ENCODE measurements at places on chromosomes 12 and 14.
A peak's percentile ranks its signal among the peaks of the same experiment; 100 is the strongest.

GRCh38 chr12:9736936-9737705, 4.2 kb upstream of the CLECL1 start:
- DNase-seq, result no peak

- no peak for DNase-seq
Observed at GRCh38 chr12:111359231-111359913, 9.5 kb downstream of the PHETA1 start.

GRCh38 chr12:94133964-94134795, 14.2 kb upstream of the PLXNC1 start:
- no peak for DNase-seq

DNA sequence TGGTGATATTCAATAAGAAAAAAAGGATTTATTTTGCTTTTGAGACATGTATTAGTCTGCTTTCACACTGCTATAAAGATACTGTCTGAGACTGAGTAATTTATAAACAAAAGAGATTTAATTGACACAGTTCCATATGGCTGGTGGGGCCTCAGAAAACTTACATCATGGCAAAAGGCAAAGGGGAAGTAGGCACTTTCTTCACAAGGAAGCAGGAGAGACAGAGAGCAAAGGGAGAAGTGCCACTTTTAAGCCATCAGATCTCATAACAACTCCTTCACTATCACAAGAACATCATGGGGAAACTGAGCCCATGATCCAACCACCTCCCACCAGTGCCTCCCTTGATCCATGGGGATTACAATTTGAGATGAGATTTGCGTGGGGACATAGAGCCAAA, 43.9 kb downstream of the BHLHE41 start:
- DNase-seq, result no peak

GRCh38 chr14:102911541-102911951, 10.9 kb upstream of the AMN start:
- DNase-seq, result no peak

- no peak for DNase-seq
Observed at GRCh38 chr14:90184094-90184493, 72.3 kb upstream of the PSMC1 start.

GRCh38 chr12:121189131-121189530, 20.8 kb upstream of the P2RX4 start:
- no peak for DNase-seq

- DNase-seq, result no peak
Observed at GRCh38 chr14:103115845-103116572, 7.3 kb upstream of the TNFAIP2 start.

DNA sequence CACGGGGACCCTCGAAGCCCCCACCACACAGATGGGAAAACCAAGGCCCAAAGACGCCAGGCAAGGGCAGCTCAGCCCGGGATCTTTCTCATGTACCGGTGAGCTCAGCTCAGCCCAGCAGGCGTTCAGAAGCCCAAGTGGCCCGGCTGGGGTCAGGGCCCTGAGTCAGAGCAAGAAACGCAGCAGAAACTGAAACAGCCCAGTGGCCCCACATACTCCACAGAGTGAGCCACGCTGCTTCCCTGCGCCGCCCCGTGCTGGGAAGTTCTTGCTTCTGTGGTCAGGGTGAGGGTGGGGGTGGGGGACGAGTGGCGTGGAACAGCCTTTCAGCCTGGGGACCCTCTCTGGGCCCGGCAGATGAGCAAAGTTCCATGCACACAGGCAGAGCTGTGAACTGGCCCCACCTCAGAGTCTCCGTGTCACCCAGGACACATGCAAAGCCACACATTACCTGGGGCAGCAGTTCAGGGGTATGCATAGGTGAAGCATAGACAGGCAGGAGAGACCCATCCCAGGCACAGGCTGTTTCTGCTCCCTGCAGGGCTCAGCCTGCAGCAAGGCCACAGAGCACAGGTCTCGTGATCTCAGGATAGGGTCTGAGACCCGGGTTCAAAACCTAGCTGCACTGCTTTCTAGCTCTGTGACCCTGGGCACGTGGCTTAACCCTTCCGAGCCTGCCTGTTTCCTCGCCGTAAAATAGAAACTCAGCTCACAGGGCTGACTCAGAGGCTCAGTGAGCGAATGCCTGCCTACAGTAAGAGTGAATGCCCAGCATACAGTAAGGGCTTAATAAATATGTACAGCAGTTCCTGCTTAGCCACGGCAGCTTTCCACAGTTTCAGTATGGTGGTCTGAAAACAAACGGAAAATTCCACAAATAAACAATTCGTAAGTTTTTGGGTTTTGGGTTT, 21.6 kb downstream of the NCOR2 start:
- peak; percentile 10 for DNase-seq

DNA sequence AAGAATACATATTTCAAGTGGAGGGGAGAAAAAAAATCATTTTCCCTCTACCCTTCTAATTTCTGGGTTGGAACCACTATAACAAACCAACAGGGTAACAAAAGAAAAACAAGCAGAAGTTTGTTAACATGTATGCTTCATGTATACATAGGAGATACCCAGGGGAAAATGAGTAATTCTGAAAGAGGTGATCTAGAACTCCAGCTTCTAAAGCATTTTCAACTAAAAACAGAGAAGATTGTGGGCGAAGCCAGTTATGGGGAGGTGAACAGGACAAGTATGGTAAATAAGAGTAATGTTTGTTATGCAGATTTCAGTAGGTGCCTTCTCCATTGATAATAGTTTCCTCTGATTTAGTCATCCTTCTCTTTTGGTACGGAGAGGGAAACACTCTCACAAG, 16.7 kb downstream of the FNTB start:
- DNase-seq, result no peak

DNA sequence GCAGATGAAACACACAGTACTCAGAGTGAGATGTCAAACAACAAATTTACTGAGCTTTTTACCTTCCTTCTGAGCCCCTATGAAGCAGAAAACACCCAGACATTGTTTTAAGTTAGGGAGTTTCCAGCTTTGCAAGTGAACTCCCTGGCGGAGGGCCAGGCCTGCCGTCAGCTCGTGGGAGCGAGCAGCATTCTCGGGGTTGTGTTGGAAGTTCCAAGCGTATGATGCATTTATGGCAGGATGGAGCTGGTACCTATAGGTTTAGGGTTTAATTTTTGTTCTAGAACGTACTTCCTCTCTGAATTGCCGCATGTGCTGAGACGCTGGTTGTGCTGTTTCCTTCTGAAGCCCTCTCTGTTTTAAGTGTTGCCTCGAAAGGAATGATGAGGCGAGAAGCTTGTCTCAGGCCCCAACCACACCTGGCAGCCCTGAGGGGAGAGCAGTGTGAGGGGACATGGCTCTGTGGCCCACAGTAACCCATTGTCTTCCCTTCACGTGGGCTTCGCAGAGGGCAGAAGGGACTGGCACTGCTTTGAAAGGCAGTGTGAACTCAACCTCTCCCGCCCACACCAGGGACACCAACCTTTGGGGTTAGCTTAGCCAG, 76.6 kb downstream of the SSPN start:
- DNase-seq, result no peak

DNA sequence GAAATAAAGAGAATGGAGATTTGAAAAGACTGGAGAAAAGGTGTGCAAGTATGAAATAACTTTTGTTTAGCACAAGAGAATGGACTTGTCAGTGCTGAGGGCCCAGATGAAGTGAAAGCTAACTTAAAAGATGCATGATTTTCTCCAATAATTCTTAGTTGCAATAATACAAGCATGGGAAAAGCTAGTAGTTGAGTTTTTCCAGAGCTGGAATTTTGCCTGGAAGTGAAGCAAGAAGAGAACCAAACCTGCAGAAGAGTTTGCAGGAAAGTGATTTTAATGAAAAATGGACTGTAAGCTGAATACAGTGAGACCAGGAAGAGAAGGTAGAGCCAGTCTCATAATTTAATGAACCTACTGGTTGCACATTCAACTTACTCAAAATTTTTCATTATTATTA, 69.3 kb upstream of the FSCB start:
- DNase-seq, result no peak

GRCh38 chr12:13024531-13024916, 19.7 kb upstream of the FAM234B start:
- no peak for DNase-seq

DNA sequence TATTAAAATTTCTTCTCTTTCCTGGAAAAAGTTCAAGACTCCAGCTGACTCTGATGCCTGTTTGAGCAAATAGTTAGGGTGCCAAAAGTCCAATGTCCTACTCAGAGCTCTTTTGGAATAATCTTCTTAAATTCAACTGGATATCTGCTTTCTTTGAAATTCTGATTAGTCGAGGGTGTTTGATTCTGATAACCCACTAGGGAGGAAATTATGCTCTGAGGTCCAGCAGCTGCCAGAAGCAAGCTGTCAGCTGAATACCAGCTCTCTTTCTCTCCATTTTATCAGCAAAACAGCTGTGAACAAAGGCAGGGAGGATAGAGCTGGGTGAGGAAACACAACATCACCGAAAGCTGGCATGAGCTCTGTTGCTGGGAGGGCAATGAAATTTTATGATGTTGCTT, 141.5 kb downstream of the CAND1 start:
- DNase-seq, result no peak

GRCh38 chr12:89464974-89465592, 59.5 kb downstream of the GALNT4 start:
- DNase-seq, result no peak

DNA sequence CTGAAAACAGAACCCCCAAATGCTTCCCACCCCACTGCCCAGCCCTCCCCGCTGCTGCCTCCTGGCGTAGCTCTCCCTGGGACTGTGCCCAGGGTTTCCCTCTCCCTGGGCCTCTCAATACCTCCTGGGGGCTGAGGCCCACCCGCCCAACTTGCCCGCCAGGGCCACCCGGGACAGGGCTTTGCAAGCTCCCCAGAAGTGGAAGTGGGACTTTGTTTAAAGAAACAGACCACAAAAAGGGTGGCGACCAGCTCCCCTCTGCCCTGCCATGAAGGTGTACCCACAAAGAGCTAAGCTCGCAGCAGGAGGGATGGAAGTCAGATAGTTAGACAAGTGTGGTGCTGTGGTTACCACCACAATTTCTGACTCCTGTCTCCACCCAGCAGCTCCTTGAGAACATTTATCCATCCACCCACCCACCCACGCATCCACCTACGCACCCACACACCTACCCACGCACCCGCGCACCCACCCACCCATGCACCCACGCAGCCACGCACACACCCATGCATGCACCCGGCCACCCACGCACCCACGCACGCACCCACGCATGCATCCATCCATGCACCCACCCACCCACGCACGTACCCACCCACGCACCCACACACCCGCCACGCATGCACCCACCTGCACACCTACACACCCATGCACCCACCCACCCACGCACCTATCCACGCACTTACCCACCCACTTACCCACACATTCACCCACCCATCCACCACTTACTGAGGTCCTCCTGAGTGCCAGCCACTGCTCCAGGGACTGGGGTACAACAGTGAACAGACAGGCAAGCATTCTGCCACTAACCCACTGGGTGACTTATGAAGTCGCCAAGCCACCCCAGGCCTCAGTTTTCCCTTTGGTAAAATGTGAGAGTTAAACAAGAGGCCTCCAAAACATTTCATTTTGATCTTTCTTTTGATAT, 127.3 kb downstream of the SCARB1 start:
- no peak for DNase-seq

DNA sequence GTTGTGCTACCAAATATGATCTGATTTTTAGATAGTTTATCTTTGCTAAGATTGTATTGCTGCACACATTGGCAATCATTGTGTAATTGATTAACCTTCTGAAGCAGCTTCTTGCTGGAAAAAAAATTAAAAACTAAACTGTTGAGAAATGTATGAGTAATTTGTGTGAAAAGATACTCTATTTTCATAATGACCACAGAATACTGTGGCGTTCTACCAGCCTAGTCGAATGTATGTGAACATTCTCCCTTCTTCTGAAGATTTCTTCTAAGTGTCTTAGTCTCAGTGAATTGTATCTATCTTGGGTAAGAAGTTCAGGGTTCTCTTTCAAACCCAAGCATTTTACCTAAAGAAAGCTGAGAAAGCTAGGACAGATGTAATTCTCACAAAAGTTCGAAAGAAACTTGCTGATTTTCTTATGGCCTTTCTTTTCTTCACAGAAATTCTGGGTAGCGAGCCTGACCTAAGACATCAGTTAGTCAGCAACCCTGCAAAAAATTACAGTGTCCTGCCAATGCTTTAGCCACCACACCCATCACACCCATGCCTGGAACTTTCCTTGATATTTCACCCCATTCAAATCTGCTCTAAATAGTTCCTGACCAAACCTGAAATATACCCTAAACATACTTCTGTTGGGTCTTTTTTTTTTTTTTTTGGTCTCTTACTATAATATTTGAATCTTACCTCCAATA, 27.1 kb upstream of the C12orf71 start:
- no peak for DNase-seq

GRCh38 chr14:99602054-99602787, 1.8 kb downstream of the CCDC85C start:
- no peak for DNase-seq

- DNase-seq, result peak; percentile 2
Observed at GRCh38 chr12:113479590-113480335, 8.1 kb upstream of the LHX5 start.

DNA sequence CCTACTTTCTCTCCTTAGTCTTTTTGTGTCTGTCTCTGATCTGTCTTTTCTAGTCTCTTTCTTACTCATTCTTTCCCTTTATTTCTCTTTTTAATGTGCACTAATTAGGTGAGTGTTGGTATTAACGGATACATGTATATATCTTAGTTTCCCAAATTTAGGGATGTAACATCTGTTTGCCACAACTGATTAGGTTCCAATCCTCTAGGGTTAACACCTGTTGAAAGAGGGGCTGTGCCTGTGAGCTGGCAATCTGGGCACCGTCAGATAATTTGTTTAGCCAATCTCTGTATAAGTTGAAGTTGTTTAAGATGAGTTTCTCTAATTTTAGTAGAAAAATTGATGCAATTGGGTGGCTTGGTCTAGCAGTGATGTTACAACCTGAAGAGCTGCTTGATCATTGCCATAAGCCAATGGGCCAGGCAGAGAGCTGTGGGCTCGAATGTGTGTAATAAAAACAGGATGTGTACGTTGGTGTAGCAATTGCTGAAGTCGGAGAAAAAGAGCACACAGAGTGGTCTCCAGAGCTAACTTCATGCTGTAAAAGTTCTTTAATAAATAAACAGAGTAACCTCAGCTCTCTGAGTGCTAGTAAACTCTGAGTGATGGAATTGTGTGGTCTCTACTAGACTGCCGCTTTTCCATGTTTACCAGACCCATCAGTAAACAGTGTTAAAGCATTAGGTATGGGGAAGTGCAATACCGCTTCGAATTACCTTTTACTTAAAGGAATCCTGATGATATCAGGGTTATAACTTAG, 18.3 kb upstream of the LYZ start:
- DNase-seq, result peak; percentile 32

DNA sequence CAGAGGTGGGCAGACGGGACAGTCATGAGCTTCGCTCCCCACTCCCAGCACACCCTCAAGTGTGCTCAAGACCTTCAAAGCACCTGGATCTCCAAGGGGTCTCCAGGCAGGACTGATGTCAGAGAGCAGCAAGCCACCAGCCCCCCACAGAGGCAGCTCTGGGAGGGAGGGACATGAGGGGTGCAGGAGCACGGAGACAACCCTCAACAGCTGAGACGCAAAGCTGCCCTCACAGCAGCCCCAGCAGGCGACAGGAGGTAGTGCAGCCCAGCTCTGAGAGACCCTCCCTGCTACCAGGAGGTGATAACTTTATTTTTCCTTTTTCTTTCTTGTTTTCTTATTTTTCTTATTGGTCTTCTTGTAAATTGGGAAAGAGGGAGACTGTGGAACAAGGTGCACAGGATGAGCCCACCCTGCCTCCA, 17.9 kb downstream of the SIVA1 start:
- no peak for DNase-seq
